ENCODE measurements at places on chromosomes 2 and 18. TPM values are rescaled to one million over a fixed set of nuclear protein-coding genes. Genes with fewer than 3 reads are reported as not detected.

NEU4 gene
- total RNA-seq, result 6.6 TPM

GRCh38 chr2:202965810-202966460 is 48.7 kb upstream of the NBEAL1 start:
- H3K27ac ChIP-seq, result no peak overlapping the region
- no peak overlapping the region for H3K4me3 ChIP-seq
- no peaks in the 10 kb centered on the region for H3K27me3 ChIP-seq
- no peak for DNase-seq
- H3K36me3 ChIP-seq, result peaks cover 4% of the 10 kb centered on the region

- no peaks in the 10 kb centered on the region for H3K27me3 ChIP-seq
- DNase-seq, result no peak
- no peak overlapping the region for H3K4me3 ChIP-seq
- no peaks in the 10 kb centered on the region for H3K36me3 ChIP-seq
- no peak overlapping the region for H3K27ac ChIP-seq
These were observed 198.5 kb downstream of the KLHL29 start for GRCh38 chr2:23583467-23583866.

DNA sequence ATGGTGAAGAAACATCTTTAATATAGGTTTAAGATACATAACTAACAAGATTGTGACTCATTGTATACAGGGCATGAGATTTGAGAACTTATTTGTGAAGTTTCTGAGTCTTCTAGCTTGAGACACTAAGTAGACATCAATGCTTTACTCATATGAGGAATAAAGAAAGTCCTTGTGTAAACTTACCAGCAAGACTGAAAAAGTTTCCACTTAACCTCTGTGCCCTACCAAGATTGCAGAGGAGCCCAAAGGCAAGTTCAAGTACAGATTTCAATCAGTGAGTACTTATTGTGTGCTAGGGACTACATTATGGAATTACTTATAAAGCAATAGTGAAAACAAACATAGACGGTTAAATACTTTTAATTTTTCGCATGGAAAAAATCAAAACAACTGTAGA is 1041.2 kb upstream of the CELF4 start:
- no peak overlapping the region for H3K4me3 ChIP-seq
- H3K27me3 ChIP-seq, result no peaks in the 10 kb centered on the region
- H3K36me3 ChIP-seq, result no peaks in the 10 kb centered on the region

- H3K4me1 ChIP-seq, result no peaks in the 10 kb centered on the region
- H3K36me3 ChIP-seq, result no peaks in the 10 kb centered on the region
- no peak overlapping the region for H3K4me3 ChIP-seq
- no peak for DNase-seq
- H3K27ac ChIP-seq, result no peak overlapping the region
These were observed 11.3 kb upstream of the AGXT start for GRCh38 chr2:240857039-240858008.

DNA sequence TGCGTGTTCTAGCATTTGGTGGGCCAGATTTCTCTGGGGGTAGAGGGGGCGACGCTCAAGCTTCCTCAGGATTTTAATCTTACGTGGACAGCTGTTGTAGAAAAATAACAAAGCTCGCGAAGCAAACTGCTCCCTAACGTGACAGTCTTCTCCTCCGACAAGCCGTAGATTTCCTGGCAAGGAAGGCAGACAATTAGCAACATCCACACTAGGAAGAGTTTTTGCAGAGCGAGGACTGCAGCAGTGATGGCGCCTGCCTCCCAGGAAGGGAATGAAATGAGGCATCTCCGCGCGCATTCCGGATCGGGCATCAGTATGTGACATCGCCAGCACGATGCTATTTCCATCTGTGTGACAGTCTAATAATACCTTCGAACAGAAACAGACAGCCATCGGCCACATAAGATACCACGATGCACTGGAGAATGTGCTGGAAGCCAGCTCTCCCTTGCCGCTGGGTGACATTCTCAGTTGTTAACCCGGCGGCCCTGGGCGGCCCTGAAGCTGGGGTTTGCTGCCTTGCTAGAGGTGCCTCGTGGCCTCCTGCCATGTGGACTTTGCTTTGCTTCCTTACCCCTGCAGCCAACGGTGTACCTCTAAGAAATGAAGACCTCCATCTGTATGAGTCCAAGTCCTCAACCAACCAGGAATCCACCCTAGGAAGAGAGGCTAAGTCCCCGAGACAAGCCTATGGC is 101.8 kb upstream of the AGAP1 start:
- no peak for DNase-seq
- H3K4me3 ChIP-seq, result no peak overlapping the region
- H3K27ac ChIP-seq, result no peak overlapping the region
- H3K27me3 ChIP-seq, result no peaks in the 10 kb centered on the region
- H3K36me3 ChIP-seq, result no peaks in the 10 kb centered on the region
- H3K4me1 ChIP-seq, result peaks cover 14% of the 10 kb centered on the region

DNA sequence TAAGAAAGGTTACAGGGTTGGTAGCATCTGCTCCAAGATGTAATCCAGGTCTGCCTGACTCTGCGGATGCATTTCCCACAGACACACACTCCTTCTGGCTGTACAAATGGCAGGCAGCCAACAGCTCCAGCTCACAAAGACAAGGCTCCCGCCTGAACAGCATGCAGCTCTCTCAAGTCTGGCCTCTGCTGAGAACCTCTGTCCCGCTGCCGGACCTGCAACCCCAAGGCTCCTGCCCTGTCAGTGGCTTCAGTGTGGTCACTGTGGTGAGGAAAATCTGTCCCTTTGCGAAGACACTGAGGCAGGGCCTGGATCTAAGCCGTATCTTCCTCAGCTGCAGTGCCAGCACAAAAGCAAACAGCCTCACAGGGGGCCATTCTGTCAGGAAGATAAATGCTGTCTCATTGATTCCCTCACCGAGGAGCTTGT is 469.3 kb upstream of the MEX3C start:
- no peaks in the 10 kb centered on the region for H3K4me1 ChIP-seq
- no peak overlapping the region for H3K4me3 ChIP-seq
- no peak overlapping the region for H3K27ac ChIP-seq
- no peak for DNase-seq
- H3K27me3 ChIP-seq, result no peaks in the 10 kb centered on the region
- H3K36me3 ChIP-seq, result no peaks in the 10 kb centered on the region

DNA sequence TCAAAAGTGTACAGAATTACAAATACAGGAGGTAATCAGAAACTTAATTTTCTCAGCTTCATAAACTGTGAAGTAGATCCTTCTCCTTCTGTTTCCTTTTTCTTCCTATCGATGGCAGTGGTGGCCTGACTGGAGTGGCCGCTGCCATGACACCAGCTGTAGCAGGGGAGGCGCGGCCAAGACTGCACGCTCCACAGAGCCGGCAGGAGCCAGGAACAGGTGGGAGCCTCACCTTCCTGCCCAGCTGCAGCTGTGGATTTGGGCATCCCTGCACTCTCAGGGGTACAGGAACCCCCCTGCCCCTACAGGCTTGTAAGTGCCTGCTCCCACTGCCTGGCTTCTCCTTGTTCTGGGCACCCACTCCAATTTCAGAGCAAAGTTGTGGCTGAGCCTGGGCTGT is 76.1 kb downstream of the EPB41L3 start:
- DNase-seq, result no peak
- no peaks in the 10 kb centered on the region for H3K36me3 ChIP-seq
- no peak overlapping the region for H3K4me3 ChIP-seq
- no peaks in the 10 kb centered on the region for H3K27me3 ChIP-seq
- no peaks in the 10 kb centered on the region for H3K4me1 ChIP-seq

- H3K36me3 ChIP-seq, result no peaks in the 10 kb centered on the region
- no peaks in the 10 kb centered on the region for H3K27me3 ChIP-seq
- peaks cover 27% of the 10 kb centered on the region for H3K4me1 ChIP-seq
- no peak overlapping the region for H3K4me3 ChIP-seq
- H3K27ac ChIP-seq, result no peak overlapping the region
These were observed 47.7 kb upstream of the YWHAQ start for GRCh38 chr2:9678544-9678943.

DNA sequence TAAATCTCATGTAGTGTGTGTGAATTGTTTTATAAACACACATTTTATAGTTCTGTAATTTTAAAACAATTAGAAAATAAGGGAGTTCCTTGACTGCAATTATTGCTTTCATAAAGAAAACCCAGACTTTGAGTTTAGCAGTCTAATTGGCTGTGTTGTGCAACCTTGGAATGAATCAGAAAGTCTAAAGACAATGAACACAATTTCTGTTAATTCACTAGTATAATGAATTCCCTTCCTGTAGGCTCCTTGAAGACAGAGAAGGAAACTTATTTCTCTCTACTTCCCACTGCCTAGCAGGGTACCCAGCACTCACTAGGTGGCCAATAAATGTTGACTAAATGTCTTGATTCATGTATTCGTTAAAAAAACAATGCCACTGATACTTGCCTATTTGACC is 79.9 kb downstream of the ANTXR1 start:
- DNase-seq, result no peak
- no peak overlapping the region for H3K27ac ChIP-seq
- peaks cover 5% of the 10 kb centered on the region for H3K27me3 ChIP-seq

DNA sequence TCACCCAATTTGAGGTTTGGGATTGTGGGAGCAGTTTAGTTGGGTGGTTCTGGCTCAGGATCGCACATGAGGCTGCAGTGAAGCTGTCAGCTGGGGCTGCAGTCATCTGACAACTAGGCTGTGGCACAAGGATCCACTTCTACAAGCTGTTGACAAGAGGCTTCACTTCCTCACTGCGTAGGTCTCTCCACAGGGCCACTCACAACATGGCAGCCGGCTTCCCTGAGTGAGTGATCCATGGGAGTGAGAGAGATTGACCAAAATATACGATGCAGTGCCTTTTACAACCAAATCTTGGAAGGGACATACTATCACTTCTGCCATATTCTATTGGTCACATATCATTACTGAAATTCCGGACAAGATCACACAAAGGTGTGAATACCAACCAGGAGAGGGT is 187.5 kb downstream of the DLGAP1 start:
- H3K4me1 ChIP-seq, result no peaks in the 10 kb centered on the region
- H3K27ac ChIP-seq, result no peak overlapping the region
- H3K36me3 ChIP-seq, result no peaks in the 10 kb centered on the region
- DNase-seq, result no peak
- no peaks in the 10 kb centered on the region for H3K27me3 ChIP-seq

GRCh38 chr2:180077295-180077906 is 70.3 kb upstream of the CWC22 start:
- H3K4me1 ChIP-seq, result no peaks in the 10 kb centered on the region
- no peak overlapping the region for H3K27ac ChIP-seq
- H3K36me3 ChIP-seq, result no peaks in the 10 kb centered on the region
- H3K4me3 ChIP-seq, result no peak overlapping the region

- H3K4me1 ChIP-seq, result no peaks in the 10 kb centered on the region
- no peaks in the 10 kb centered on the region for H3K36me3 ChIP-seq
- no peaks in the 10 kb centered on the region for H3K27me3 ChIP-seq
- no peak overlapping the region for H3K4me3 ChIP-seq
- no peak overlapping the region for H3K27ac ChIP-seq
These were observed 23.7 kb upstream of the MMADHC start for GRCh38 chr2:149611100-149611820.

LIMS4 gene
- total RNA-seq, result 0.33 TPM

- H3K4me3 ChIP-seq, result no peak overlapping the region
- H3K36me3 ChIP-seq, result no peaks in the 10 kb centered on the region
- H3K27me3 ChIP-seq, result no peaks in the 10 kb centered on the region
- no peaks in the 10 kb centered on the region for H3K4me1 ChIP-seq
- DNase-seq, result no peak
These were observed 107.8 kb upstream of the REV1 start for GRCh38 chr2:99597616-99598015.

GYPC gene
- total RNA-seq, result 74.2 TPM

EPAS1 gene
- total RNA-seq, result 3.6 TPM

DPYSL5 gene
- not detected for total RNA-seq

LRATD1 gene
- not detected for total RNA-seq

DNA sequence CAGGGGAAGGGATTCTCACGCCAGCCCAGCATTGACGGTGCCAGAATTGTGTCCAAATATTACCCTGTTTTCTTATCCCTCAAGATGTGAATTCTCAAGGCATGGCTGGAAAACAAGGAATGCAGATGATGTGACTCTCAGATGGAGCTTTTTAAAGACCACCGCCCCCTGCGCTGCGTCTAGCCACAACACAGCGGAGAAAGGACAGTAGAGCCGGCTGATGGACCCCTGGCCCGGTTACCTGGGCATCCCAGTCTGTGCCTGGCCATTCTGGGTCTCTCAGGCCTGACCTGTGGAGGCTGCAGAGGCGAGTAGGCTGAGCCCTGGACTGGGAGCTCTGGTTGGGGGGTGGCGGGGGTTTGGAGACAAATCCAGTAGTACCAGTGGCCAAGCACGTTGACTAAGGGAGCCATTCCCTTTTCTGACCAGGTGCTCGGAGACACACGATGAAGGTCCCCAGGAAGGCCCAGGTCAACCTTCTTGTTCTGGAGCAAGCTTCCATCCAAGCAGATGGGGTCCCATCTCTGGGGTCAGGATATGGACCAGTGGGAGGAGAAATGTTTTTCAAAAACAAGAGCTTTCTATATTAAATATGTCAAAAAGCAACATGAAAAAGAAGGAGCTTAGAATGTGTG is 5.3 kb downstream of the CAPN13 start:
- no peak overlapping the region for H3K4me3 ChIP-seq
- H3K27ac ChIP-seq, result no peak overlapping the region
- DNase-seq, result no peak
- H3K4me1 ChIP-seq, result no peaks in the 10 kb centered on the region
- no peaks in the 10 kb centered on the region for H3K36me3 ChIP-seq

DNA sequence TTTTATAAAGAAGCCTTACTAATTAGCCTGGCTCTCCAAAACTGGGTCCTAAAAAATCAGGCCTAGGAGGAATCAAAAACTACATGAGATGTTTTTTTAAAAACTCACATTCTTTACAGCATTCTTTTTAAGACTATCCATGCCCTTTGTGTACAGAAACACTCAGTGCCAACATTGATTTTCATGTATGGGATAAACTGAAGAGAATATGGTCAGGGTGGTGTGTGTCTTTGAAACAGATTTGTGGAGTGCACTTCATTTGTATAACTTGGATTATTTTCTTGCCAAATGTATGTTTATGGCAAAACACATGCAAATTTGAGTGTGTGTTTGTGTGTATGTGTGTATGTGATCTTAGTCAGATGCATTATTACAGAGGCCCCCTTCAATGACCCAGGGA is 283.6 kb upstream of the ATP5MC3 start:
- H3K4me3 ChIP-seq, result no peak overlapping the region
- DNase-seq, result no peak
- no peaks in the 10 kb centered on the region for H3K27me3 ChIP-seq

DNA sequence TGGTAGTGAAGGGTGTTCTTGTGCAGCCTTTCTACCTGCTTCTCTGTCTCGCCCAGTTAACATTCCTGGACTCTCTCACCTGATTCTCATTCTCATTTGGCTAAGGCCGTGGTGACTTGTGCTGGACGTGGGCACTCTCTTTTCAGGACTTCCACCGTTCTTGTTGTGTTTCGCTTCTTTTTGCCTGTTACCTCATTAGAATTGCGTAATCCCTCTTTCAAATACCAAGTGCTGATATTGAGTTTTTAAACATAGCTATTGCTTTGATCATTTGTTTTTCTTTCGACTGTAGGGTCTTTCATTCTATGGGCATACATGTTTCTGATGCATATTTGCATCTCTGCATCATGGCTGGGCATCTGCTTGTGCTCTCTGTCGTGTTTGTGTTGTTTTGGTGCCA is 287.0 kb downstream of the ALPK2 start:
- H3K4me3 ChIP-seq, result no peak overlapping the region
- H3K4me1 ChIP-seq, result no peaks in the 10 kb centered on the region
- DNase-seq, result no peak

ASXL3 gene
- total RNA-seq, result not detected
